ENCODE measurements at places on chromosomes 4 and X.
A peak's percentile ranks its signal among the peaks of the same experiment; 100 is the strongest.

- no peak for DNase-seq
These were observed 51.1 kb upstream of the TMEM33 start for GRCh38 chr4:41883988-41884734.

- DNase-seq = no peak
These were observed 582.0 kb downstream of the ADGRL3 start for GRCh38 chr4:61782133-61782532.

GRCh38 chrX:120260369-120260768 is 9.8 kb downstream of the ZBTB33 start:
- no peak for DNase-seq

DNA sequence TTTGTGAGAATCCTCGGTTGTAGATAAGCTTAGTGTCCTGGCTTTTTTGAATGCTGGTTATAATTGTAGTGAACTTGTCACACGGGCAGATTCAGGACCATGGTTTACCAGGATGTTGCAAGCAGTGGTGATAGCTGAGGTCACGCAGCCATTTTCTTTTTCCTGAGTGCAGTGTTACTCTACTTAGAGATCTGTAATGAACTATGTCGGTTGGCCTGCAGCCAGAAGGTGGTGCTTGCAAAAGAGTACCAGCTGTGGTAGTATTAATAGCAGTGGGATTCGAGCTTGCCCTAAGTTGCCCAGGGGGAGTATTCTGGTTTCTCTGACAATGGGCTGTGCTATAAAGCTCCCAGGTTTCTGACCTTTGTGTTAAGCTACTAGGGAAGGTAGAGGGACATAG is 368.9 kb downstream of the SLITRK2 start:
- no peak for DNase-seq

DNA sequence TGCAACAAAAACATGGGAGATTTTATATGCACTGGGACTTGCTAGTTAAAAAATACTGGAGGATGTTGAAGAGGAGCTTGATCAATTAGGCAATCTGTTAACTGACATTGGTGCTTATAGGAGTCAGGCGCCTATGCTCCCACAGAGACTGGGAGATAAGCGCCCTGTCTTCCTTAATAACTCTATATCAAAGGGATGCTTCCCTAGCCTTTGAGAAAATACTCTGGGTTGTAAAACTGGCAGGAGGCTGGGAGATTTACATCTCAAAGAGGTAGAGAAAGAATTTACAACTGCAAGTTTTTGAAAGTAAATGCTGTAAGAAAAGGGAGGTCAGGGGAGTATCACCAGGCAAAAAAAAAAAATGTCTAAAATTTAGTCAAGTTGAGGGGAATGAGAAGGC is 325.4 kb downstream of the PCDH10 start:
- no peak for DNase-seq

DNA sequence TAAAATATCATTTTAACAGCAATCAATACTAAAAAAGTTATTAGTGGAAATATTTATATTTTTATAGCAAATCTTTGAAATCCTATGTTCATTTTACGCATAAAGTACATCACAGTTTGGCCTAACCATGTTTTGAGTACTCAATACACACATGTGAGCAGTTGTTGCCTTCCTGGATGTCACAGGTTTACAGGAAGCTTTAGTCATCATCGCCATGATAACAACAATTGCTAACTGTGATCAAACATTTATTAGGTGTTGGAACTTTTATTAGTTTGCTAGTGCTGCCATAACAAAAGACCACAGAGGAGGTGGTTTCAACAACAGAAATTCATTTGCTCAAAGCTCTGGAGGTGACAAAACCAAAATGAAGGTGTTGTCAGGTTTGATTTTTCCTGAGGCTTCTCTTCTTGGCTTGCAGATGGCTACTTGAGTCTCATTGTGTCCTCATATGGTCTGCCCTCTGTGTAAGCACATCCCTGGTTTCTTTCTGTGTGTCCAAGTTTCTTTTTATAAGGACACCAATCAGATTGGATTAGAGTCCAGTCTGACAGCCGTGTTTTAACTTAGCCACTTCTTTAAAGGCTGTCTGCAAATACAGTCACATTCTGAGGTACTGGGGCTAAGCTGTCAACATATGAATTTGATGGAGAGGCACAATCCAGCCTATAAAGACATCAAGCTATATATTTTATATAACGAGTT is 43.1 kb upstream of the BOD1L1 start:
- no peak for DNase-seq

DNA sequence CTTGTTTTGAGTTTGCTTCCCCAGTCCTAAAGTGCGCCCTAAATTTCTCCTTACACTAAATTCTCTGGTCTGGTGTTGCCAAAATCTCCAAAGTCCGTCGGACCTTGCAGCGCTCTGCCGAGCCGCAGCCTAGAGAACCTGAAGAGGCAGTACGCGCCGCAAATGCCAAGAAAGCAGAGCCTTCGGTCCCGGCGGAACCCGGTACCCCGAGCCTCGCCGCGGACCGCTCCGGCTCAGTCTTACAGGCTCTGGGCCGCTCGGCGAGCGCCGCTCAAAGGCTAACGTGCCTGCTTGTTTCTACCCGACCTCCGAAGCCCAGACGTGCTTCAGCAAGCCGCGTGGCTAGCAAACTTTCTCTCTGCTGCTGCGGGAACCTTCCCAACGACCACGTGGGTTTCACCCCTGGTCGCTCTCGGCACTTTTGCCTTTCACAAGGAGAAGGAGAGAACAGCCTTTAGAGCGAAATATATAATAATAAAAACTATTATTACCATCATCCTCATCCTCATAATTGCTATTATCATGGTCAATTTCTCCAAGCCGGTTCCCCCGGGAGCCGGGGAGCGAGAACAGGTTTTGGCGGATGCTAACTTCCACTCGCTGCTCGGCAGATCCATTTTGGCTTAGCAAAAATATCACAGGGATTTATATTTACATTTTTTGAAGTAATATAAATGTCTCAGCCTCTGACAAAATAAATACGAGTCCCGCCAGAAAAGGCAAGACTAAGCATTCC is 2.2 kb upstream of the HTR2C start:
- DNase-seq = no peak

GRCh38 chrX:108177351-108178142 is 86.0 kb downstream of the ATG4A start:
- no peak for DNase-seq

DNA sequence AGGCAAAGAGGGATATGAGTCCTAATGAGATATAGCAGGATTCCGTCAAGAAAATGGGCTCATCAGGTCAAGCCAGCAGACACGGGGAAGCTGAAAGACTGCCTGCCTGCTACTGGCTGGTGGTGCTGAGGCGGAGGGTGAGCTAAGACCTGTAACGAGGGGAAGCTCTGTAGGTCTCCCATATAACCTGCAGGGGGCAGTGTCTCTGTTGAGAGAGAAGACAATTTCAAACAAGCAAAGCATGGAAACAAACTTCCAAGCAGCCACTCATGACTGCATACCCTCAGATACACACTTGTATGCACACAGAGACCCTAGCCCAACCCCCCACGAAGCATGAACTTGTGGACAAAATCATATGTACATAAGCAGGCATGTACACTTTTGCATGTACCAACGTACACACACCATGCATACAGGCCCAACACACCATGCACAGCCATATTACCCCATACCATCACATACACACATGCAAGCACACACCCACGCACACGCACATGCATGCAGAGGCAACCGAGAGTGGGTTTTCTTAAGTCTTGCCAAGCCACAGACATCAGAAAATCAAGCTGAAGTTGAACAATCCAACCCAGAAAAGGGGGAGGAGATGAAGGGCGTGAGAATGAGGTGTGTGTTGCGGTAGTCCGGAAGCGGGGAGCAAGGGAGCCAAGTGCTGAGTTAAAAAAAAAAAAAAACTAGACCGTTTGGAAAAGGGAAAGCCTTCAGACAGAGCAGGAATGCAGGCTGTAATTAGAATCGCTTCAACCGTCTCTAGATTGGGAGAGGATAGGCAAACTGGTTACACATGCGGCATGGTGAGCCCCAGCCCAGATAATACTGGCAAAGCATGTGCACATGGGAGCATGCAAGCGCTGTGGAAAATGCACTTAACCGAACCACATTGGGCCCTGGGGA is 71.0 kb downstream of the PJA1 start:
- peak; percentile 65 for DNase-seq

All from activated CD8-positive, alpha-beta memory T cell treated with anti-CD3 and anti-CD28 coated beads for 24 hours (primary cell).